ENCODE measurements at places on chromosomes 4 and X. TPM values are rescaled to one million over a fixed set of nuclear protein-coding genes. Genes with fewer than 3 reads are reported as not detected.

- no peak for DNase-seq
Observed at GRCh38 chrX:38627683-38628082, 66.3 kb downstream of the TSPAN7 start.

DNA sequence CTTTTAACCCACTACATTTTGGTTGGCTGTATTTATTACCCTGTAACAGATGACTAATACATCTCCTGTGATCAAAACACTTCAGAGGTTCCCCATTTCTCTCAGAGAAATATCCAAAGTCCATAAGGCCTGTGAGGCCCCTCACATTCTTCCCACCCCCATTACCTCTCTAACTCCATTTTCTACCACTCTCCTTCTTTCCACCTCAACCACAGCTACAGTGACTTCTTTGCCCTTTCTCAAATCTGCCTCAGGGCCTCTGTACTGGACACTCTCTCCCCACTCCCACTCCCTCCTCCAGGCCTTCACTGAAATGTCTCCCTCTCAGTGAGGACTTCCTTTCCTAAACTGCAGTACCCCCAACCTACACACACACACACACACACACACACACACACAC, 8.4 kb upstream of the TMEM144 start:
- no peak for DNase-seq

Gene MAGEA1
- not detected for polyA plus RNA-seq

DNA sequence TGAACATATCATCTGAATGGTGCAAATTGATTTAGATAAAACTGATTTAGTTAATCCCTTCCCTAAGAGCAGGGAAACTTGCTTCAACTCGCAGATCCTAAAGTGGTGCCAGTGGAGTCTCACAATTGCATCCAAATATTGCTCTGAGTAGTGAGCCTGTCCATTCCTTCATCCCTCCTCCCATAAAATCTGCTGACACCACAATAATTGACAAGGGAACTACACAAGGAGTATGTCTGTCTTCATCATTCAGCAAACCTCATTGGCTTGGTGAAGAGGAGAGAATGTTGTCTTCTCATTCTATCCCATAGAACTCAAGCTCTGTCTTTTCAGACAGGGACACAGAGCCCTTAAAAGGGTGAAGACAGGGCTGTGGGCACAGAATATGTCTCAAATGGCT, 4.2 kb downstream of the MID2 start:
- no peak for DNase-seq

- DNase-seq: no peak
Observed at GRCh38 chr4:113212613-113213012, 163.2 kb downstream of the ANK2 start.

DNA sequence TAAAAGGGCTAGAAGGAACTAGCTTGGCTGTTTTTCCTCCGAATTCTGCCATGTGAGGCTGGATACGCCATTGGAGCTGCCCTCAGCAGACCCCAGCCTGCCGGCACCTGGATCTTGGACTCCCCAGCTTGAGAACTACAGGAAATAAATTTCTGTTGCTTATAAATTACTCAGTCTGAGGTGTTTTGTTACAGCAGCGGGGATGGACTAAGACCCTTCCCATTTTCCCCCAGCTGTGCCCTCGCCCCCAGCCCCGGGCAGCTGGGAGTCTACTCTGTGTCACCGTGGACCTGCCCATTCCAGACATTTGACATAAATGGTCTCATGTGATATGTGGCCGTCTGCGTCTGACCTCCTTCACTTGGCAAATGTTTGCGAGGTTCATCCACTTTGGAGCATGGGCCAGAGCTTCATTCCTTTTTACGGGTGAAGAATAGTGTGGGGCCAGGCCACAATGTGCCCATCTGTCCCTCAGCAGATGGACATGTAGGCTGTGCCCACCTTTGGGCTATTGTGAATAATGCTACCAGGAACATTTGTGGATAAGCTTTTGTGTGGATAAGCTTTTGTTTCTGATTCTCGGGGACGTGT, 30.7 kb upstream of the SPON2 start:
- DNase-seq: no peak

- DNase-seq: no peak
Observed at GRCh38 chr4:170589597-170590191, 499.9 kb upstream of the AADAT start.

Gene SPATA4
- 0.24 TPM for polyA plus RNA-seq

Measured in forelimb muscle (tissue), 1 donor.